ENCODE measurements at places on chromosomes 16 and 17.

GRCh38 chr17:45679426-45679825 is 104.7 kb upstream of the CRHR1 start:
- DNase-seq: no peak

DNA sequence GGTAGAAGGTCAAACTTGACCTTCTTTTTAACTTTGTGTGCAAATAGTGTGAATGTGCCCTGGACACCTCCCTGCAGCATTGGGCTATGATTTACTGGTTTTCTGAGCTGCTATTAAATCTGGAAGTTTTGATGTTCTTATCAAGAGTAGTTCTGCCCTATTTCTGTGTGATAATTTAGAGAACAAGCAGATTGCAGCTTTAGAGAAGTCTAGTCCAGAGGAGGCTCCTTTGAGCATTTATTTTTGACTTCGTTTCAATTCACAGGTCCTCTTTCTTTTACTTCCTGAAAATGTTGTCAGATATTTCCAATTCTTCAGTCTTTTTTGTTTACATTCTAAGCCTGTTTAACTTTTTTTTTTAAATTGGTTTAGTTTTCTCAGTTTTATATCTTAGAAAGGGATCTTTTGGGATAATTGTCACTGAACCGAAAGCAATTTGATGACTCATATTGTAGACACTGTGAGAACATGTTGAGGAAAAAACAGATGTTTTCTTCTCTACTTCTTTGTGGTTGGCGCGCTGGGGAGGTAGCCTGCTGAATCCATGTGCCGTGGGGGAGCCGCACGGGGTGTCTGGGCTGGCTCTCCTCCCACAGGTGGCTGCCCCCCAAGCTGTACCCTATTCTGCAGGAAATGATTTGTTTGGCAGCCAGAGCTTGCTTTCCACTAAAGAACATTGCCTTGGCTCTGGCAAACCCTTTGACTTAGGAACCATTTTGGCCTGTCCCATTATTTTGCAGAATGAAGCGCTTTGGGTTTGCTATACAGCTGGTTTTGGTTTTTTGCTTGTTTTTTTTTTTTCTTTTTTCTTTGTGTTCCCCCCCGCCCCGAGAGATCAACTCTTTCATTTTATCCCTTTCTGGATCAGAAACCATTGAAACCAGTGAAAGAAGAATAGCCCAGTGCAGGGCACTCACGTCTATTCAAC is 53.4 kb downstream of the MFSD11 start:
- no peak for DNase-seq

DNA sequence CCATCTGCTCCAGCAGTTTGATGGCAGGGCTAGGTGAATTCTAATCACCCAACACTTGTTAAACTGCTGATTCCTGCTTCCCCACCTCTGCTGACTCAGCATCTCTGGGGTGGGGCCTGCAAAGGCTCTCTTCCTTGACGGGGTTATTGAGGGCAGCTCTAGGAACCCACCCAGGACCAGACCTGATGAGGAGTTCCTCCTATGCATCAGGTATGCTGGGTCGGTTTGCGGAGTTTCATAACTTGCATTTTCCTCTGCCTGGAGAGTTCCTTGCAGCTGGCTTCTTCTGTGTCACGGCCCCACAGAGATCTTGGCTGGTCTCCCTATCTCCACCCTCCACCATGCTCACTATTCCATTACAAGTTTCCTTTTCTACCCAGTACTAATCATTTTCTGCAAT is 93.4 kb upstream of the CCL2 start:
- DNase-seq: no peak

GRCh38 chr17:57861790-57862693 is 12.2 kb upstream of the MRPS23 start:
- peak; percentile 41 for DNase-seq

DNA sequence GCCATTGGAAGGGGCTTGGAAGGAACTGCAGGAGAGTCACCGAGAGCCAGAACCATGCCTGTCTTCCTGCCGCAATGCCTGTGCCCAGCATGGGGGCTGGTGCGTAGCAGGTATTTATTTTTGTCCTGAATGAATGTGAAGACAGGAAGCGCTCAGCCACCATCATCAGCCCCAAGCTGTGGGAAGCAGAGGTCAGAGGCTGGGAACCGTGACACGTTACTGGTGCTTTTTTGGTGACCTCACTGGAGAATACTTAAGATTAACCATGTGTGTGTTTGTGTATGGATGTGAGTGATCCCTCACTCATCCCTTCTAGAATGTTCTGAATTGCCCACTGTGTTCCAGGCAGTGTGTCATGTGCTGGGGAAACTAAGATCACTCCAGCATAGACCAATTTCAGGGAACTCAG is 343.8 kb downstream of the SNX29 start:
- DNase-seq: no peak

DNA sequence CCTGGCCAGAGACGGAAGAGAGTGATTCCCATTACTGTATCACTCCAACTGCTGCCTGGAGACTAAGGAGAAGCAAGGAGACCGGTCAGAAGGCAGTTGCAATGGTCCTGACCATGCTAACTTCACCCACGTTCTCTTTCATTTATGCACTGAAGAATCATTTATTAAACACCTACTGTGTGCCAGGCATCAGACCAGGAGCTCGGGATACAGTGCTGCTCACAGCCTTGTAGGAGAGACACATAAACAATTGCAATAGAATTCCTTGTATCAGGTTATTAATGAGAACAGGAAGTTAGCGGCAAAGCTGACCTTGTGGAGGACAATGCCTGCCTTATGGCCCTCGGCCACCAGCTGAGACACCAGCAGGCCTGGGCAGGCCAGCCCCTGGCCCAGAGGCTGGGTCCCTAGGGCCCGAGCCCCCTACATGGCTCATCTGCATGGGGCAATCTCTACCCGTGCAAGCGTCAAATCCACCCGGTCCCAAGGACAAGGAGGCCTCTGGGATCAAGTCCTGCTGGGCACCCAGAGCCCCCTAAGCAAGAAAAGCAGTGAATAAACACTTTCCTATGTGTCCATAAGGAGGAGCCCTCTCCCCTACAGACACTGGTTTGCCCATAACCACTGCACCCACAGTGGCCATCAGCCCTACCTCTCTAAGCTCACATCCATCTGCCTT is 8.6 kb upstream of the ENPP7 start:
- no peak for DNase-seq

GRCh38 chr16:88951989-88952388 is 25.0 kb downstream of the CBFA2T3 start:
- no peak for DNase-seq

DNA sequence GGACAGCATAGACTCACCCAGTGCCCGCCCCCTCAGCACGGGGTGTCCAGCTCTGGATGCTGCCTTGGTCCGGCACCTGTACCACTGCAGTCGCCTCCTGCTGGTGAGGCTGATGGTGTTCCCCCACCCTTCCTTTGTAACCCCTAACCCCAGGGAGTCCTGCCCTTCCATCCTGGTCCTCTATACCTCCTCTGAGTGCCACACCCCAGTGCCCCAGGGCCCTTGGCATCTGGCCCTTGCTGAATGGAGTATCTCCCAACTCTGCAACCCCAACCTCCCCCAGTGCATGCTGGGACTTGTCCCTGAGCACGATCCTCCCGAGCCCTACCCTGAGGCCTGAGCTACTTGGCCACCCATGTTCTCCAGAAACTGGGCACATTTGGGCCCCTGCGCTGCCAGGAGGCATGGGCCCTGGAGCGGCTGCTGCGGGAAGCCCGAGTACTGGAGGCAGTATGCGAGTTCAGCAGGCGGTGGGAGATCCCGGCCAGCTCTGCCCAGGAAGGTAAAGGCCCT is 15.8 kb downstream of the RIPOR1 start:
- no peak for DNase-seq

- no peak for DNase-seq
These were observed 3.3 kb downstream of the SRCIN1 start for GRCh38 chr17:38602453-38602852.

- DNase-seq: no peak
These were observed 3.6 kb downstream of the BANP start for GRCh38 chr16:87954826-87955225.

GRCh38 chr16:11254913-11255736 is 879 bp downstream of the SOCS1 start:
- no peak for DNase-seq

DNA sequence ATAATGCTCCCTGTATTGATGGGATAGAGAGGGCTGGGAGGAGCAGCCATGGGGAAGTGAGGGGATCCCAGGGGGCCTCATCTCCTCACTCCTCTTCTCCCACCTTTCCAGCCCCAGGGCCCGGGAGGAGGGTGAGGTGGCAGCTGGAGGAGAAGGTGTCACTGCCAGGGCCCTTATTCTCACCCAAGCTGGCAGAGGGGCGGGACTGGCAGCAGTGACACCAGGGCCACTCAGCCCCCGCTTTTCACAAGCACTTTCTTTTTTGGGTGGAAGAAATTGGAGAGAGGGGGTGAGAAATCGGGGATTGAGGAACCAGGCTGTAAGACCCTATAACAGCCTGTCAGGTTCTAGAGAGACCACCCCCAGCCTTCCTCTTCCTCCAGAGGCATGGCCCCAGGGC is 2.4 kb upstream of the TBX21 start:
- DNase-seq: no peak

DNA sequence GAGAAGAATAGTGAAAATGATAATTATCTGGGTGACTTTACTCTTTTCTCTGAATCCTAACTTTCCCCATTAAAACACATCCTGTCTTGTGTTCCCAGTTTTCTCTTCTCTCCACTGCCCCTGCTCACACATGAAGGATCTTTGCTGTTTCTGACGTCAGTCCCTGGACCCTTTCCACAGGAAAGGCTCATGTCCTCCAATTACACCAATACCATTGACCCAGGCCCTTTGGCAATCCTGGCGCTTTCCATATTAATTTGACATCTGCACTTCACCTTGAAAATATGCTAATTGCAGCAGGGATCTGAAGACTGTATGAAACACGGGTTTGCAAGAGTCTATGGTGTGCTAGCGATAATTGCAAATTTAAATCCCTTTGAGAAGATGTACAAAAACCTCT is 170.2 kb upstream of the GOT2 start:
- DNase-seq: no peak

DNA sequence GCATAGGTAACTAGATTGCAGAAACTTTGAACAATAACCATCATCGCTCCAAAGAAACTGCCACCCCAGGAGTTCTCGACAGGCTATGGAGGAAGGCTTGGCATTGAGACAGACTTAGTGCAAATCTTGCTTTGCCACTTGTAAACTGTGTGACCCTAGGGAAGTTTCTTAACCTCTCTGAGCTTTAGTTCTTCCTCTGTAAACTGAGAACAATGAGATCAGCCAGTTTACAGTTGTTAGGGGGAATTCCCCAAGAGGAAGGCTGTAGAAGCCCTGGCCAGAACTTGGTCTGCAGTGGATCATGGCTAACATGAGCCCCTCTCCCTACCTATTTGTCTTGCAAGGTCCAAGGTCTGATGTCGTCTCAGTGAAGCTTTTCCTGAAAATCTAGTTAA is 78.9 kb downstream of the NT5M start:
- no peak for DNase-seq

GRCh38 chr17:14760212-14760611 is 459.3 kb downstream of the HS3ST3B1 start:
- no peak for DNase-seq

GRCh38 chr17:57985675-57985974 is 2.4 kb downstream of the VEZF1 start:
- DNase-seq: no peak

DNA sequence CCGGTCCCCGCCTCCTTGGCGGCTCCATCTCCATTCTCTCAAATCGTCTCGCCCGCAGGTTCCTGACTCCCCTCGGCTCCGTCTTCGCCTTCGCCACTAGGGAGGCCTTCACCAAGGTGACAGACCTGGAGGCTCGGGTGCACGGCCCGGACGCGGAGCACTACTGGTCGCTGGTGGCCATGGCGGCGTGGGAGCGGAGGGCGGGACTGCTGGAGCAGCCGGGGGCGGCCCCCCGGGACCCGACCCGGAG is 862 bp downstream of the GLTPD2 start:
- no peak for DNase-seq
